NCI-H1417 treated with DMSO at 0.1 percent for 48 hours (cell line): ENCODE measurements at places on chromosomes 7 and 10.

GRCh38 chr7:37430640-37431039 is 18.0 kb downstream of the ELMO1 start:
- DNase-seq: no peak

DNA sequence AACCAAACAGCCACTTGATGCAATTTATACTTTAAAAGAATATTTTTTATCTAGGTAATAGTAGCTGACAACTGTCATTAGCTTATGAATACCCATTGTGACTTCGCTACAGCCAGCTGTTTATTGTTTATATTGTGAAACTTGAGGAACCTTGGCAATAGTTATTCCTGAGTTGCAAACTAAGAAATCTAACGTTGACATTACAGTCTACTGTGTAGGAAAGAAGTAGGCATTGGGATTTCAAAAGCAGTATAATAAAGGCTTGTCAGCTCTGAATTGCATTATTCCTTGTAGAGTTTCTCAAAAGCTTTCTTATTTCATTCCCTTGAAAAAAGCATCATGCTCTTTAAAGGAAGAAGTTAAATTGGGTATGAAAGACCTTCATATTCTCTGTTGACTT is 42.7 kb upstream of the OIT3 start:
- no peak for DNase-seq

DNA sequence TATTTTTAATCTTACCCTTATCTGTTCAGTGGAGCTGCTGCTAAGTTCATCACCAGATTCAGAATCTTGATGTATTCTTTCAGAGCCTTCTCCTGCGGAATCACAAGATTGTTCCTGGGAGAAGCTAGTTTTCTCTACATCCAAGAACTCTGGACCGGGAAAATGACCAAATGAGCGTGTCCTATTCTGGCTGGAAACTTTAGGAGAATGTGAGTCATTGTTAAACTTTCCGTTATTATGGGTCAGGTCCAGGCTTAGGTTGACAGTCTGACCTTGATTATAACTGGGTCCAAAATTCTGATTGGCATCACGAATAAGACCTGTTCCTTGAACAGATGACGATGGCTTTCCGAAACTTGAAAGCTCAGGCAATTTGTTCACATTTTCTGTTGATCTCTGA is 20.5 kb downstream of the ARHGAP12 start:
- no peak for DNase-seq

GRCh38 chr10:91043173-91043910 is 122.5 kb upstream of the ANKRD1 start:
- no peak for DNase-seq

GRCh38 chr7:28560767-28561166 is 148.4 kb downstream of the CREB5 start:
- no peak for DNase-seq
